ENCODE measurements at places on chromosomes 12 and 14.

DNA sequence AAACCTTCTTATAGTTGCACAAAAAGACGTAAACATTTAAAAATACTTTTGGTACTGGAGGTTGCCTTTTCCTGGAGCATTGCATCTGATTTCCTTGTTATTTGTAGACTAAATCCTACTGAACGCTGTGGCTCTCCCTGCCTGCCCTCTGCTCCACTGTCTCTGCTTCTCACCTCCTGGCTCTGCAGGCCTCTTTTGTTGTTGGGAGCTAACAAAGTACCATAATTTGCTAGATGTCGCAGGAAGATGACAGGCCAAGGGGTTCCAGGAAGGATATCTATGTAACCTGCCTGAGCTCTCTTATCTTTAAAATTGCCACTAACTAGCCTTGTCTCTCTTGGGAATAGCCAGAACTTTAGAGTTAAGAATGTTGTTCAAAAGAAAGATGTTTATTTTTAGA, 21.4 kb downstream of the SYNE2 start:
- DNase-seq, result no peak

DNA sequence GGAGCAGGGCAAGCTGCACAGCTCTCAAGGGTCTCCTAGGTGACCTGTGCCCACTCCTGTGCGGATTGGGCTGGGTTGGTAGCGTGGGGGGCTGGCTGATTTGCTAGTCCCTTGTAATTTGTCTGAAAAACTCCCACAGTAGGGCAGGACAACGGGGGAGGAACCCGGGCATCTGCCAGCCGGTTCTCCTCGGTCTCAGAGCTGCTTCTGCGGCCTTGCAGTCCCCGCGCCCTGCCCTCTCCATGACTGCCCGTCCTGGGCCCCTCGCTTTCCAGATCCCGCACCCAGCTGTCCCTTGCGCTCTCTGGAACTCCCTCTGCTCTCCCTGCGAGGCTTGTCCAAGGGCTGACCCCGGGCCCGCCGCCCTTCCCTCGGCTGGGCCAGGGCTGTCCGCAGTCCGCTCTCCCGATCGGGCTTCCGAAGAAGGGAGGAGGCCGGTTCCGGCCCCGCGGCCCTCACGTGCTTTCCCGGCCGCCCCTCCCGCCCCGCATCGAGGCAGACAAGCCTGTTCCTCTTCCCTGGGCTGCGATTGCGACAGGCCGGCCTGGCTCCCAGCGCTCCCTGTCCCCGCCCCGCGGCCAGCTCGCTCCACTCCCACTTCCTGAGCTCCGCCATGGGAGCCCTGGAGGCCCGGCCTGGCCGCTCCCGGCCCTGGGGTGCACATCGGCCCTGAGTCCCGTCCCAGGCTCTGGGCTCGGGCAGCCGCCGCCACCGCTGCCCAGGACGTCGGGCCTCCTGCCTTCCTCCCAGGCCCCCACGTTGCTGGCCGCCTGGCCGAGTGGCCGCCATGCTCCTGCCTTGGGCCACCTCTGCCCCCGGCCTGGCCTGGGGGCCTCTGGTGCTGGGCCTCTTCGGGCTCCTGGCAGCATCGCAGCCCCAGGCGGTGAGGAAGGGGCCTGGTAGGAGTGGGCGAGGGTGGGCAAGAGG, at the start of gene LTBR:
LTBR (plus strand) TSS at position 591 of the 927 bp plus-strand sequence; CDS start at position 788, 197 bp downstream.
- DNase-seq, result no peak

- no peak for DNase-seq
Measured at GRCh38 chr12:65656891-65657351, 167.4 kb upstream of the HMGA2 start.

GRCh38 chr12:70609203-70609602, 28.0 kb downstream of the PTPRB start:
- no peak for DNase-seq

DNA sequence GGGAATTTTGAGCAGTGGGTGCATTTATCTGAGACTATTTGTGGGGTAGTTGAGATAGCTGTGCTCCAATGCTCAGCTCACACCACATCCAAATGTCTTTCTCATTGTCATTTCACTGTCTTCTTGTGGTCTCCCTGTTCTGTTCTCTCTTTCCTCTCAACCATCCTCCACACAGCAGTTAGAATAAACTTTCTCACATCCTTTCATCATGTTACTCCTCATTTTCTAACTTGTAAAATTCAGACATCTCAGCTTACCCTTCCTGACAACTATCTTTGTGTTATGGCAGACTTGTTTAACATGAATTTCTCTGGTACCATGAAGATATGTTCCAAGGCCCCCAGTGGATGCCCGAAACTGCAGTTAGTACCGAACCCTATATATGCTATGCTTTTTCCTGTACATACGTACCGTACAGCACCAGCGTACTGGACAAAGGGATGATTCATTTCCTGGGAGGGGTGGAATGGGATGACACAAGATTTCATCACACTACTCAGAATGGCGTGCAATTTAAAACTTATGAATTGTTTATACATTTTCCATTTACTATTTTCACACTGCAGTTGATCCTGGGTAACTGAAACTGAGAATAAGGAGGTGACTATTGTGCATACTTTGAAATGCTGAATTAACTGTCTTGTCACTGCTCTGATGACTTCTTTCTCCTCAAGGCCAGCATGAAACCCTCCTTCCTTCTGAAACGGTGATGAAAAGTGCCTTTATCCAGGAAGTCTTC, 177.1 kb upstream of the SLC38A2 start:
- DNase-seq, result no peak

GRCh38 chr12:16593546-16593945, 12.4 kb downstream of the LMO3 start:
- no peak for DNase-seq

DNA sequence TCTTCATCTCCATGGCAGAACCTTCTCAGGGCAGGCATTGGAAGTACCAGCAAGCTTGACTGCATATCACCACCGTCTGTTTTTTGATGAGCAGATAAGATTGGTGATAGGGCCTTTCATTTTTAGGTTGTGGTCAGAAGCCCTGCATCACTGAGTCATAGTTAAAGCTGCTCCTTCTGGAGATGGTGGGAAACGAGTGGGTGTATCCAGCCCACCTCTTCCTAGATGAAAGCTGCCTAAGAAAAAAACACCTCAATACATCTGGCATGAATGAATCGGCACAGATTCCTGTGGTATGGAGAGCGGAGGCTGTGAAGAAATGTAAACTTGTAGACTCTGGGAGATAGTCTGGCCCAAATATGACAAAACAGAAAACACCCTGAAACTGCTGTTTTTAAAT, 248.7 kb upstream of the EGLN3 start:
- DNase-seq, result no peak

GRCh38 chr12:14839262-14839661, 4.1 kb downstream of the ART4 start:
- no peak for DNase-seq

DNA sequence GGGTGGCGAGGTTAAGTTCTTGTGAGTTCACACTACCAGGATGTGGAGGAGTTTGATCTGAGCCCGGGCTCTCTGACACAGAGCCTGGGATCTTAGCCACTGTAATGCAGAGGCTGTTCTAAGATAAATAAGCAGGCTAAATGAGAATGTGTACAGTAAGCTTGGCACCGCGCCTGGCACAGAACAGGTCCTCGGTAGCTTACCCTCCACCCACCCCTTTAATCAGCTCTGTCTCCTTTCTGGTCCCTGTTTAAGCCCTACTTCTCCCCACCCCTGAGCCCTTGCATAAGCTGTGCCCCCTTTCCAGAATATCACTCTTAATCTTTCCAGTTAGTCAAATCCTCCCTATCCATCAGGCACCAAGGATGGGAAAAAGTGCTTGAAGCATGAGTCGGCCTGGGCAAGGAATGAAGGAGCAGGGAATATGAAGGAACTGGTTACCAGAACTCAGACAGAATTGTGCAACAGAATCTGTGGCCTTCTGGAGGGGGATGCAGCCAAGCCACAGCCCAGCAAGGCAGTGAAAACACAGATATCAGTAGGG, 32.8 kb upstream of the CMKLR1 start:
- no peak for DNase-seq

DNA sequence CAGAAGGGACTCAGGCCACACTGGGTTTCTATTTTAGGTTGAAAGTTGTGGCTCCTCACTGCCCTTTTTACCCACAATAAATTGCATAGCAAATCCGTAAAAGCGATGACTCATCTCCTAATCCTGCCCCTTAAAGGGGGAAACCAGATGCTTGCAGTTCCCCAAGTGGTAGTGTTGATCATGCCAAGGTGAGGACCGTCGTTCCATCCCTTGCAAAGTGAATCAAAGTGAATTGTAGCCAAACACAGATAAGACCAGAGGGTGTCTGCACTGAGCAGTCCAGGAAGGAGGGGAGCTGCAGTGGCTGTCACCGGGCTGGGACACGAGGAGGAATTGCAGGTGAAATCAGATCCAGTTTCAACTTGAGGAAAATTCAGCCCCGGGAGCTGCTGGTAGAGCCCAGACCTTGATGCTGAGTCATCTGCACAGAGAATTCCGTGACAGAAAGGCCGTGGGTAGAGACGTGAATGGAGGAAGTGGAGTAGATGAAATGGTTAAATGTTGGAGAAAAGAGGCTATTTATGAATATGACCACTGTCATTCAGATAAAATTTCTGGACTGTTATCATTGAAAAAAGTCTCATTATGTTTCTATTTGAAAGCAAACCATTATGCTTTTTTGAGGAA, 44.2 kb upstream of the MMP17 start:
- DNase-seq, result no peak

DNA sequence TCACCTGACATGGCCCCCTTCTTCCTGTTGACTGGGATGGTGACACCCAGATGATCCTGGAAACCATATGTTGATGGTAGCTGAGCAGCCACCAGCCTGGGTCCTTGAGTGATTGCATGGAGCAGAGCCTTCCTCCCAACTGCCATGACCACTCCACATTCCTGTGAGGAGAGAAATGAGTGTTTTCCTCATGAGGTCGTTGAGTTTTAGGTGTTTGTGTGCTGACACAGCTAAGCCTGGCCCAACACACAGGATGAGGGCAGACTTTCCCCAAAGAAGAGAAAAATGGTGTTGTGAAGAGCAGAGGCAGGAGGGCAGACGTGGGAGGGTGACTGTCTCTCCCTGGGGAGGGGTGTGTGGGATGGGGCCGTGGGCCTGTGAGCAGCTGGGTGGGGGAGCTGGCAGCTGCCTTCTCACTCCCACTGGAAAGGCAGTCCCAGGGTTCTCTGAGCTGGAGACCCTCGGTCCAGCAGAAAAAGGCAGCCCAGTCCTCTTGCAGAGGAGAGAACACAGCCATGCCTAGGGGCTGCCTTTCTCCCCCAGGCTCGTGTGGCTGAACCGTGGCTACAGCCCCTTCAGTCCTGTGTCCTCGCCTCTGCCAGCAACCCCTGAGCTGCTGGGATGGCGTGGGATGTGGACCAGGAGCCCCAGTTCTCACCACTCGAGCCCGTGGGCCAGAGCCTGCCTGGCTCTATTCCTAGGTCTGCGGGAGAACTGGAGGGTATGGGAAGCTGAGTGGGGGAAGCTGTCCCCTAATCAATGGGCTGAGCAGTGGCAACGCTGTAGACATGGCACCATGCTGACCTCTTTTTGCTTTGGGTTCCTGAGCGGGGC, 257.0 kb downstream of the ADGRD1 start:
- DNase-seq, result no peak

DNA sequence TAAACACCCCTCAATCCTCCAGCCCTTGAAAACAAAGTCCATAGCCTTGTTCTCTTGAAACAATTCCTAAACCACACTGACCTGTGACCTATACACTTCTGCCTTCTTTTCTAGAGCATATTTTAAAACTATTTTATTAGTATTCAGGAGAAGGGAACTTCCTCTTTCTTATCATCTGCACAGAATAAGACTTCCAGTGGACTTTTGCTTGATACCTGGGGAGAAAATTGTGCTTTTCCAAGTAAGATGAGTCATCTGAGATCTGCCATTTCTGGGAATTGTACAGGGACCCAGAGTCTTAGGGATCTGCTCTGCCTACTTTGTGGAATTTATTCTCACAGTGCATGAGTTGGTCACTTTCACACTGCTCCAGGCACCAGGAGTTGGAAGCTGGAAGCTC, 10.5 kb upstream of the WNT5B start:
- no peak for DNase-seq

DNA sequence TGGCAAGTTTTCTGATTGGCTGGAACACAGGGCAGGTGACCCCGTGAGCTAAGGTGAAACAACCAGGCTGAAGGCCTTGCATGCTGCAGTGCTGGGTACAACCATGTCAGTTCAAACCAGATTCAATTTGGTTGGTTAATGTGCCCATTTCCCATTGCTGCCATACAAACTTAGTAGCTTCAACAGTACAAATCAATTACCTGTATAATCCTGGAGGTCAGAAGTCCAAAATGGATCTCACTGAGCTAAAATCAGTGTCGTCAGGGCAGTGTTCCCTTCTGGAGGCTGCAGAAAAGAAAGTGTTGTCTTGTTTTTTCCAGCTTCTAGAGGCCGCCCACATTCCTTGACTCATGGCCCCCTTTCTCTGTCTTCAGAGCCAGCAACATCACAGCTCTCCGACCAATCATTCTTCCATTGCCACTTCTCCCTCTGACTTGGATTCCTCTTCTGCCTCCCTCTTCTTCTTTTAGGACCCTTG, 221.7 kb downstream of the ZFP36L1 start:
- no peak for DNase-seq

- DNase-seq, result no peak
Measured at GRCh38 chr12:120654656-120655055, 14.2 kb downstream of the CABP1 start.

- DNase-seq, result peak; percentile 61
Measured at GRCh38 chr12:54958048-54958658, 26.4 kb downstream of the TESPA1 start.

- no peak for DNase-seq
Measured at GRCh38 chr12:20264608-20265114, 103.7 kb upstream of the PDE3A start.

DNA sequence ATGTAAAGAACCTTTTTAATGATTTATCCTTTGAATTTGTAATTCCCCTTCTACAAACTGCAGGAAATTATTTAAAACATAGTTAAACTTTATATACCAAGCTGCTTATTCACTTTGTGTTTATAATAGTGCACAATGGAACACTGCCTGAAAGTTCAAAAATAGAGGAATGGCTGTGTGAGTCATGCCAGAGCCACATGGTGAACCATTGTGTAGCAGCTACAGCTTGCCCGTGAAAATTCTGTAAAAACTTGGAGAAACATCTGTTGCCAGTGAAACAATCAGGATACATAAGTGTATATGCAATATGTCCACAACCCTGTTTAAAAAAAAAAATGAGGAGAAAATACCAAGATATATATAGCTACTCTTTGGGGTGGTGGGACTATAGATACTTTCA, 59.5 kb downstream of the VEZT start:
- no peak for DNase-seq

DNA sequence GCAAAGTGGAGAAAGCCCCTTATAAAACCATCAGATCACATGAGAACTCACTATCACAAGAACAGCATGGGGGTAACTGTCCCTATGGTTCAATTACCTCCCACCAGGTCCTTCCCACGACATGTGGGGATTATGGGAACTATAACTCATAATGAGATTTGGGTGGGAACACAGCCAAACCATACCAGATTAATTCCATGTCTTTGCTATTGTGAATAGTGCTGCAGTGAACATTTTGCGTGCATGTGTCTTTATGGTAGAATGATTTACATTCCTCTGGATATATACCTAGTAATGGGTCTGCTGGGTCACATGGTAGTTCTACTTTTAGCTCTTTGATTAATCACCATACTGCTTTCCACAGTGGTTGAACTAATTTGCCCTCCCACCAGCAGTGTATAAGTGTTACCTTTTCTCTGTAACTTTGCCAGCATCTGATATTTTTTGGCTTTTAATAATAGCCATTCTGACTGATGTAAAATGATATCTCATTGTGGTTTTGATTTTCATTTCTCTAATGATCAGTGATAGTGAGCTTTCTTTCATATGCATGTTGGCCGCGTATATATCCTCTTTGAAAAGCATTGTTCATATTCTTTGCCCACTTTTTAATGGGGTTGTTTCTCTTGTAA, 29.7 kb upstream of the SAV1 start:
- no peak for DNase-seq

Data from central memory CD4-positive, alpha-beta T cell (primary cell).